ENCODE measurements at places on chromosomes 6 and 20. TPM values are rescaled to one million over a fixed set of nuclear protein-coding genes. Genes with fewer than 3 reads are reported as not detected.

MRAP2 gene
- total RNA-seq = 1.3 TPM

LTA gene
- not detected for total RNA-seq

SEL1L2 gene
- not detected for total RNA-seq

MLN gene
- total RNA-seq = not detected

FAM120B gene
- total RNA-seq = 25.8 TPM

OLIG3 gene
- not detected for total RNA-seq

RIOK1 gene
- 10.6 TPM for total RNA-seq

CPXM1 gene
- 0.53 TPM for total RNA-seq

POM121L2 gene
- total RNA-seq = not detected

C6orf58 gene
- total RNA-seq = not detected

PNRC1 gene
- total RNA-seq = 223 TPM

Data from right cardiac atrium (tissue), 5 donors.